Stimulated activated CD8-positive, alpha-beta memory T cell treated with anti-CD3 and anti-CD28 coated beads, Interleukin-4, amount 100 ng/mL, for 4 hours (primary cell): ENCODE measurements at places on chromosomes 2 and 18.

DNA sequence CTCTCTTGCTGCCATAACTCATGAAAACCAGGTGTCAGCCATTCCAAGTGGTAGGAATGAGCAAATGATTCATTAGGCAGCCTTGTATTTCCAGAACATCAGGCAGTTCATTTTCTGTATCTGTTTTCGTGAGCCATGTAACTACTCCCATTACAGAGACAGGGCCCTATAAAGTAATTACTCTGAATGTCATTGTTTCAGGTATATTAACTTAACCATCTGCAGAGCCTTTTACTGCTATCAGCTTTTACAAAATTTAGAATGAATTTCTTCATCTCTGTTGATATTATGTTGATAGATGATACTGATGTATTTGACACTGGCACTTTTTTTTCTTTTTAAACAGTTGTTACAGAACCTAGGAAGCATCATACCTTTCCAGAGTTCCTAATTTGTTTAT is 69.9 kb downstream of the MGAT5 start:
- DNase-seq, result no peak

DNA sequence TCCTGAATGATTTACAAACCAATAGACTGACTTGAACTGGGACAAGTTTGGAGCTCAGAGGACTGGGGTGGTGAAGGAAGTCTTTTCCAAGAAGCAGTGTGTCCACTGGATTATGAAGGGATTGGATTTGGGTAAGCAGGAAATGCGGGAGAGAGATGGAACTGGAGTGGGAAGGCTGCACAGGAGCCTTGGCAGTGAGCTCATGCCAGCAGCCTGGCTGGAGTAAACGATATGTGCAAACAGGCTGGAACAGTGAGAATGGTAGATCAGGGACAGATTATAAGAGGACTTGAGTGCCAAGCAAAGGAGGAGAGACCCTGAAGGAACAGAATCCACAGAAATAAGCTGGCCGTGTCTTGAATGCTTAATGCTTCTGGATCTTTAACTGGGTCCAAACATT is 121.9 kb upstream of the GATA6 start:
- DNase-seq, result no peak

- no peak for DNase-seq
Measured at GRCh38 chr2:74671479-74671878, 17.4 kb downstream of the SEMA4F start.

DNA sequence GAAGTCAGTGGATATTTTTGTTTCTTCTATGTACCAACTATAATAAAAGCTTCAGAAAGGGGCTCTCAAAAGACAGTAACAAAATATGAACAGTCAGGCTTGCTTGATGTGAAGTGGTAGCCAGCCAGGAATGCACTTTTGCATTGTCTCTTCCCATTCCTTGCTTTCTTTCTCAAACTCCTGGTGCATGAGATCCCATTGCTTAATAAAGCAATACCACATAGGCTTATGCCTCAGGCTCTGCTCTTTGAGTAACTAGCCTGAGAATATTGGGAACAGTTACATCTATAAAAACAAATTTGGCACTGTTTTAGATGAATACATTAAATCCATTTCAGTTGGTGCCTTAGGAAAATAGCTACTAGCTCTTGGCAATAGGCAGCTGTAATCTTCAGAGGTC is 62.6 kb upstream of the ST6GAL2 start:
- DNase-seq, result no peak

DNA sequence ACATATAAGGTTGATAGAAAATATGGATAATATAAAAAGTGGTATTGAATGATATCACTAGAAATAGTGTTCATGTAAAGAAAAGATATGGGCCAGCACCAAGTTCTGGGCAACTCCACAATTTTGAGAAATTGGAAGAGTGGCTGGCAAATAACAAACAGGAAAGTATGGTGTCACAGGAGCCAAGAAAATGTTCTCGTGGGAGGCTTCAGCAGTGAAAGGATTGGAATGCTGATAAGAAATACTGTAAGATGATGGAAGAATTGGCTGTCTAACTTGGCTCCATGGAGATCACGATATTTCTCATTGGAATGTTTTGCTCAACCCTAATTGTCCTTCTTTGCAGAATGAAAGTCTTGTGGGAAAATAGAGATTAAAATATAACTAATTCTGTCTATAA is 856.8 kb downstream of the DPP10 start:
- no peak for DNase-seq

- no peak for DNase-seq
Measured at GRCh38 chr2:98882971-98883779, 52.9 kb downstream of the CRACDL start.
